ENCODE measurements at places on chromosomes 3 and 15.

DNA sequence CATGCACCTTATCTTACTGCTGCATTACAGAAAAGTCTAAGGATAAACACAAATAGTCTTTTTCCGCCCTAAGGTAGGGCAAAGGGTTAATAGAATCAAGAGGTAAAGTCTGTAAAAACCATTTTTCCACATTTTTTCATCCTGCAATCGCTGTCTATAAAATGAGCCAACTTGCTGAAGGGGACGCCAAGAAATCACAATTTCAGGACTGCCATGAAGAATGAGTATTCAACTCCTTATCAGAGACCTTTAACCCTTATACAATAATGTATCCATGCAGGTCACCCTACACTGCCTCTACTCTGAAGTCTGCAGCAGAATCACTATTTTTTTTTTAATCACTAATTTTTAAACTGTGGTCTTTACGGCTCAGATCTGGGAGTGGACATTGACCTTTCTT lies 1.1 kb upstream of the DNAJC13 start:
- no peak for DNase-seq

DNA sequence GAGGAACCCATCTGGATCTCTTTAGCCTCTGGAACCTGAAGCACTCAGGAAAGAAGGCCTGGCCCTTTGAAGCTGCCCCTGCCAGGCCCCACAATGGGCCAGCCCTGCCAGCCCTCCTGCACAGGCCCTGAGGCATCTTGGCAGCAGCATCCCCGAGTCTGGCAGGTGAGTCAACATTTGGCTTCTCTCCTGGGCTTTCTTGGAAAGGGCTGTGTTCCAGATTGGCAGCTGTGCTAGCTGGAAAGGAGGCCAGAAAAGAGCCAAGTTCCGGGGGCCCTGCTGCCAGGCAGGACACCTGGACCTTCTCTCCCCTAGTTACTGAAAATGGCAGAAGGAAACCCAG lies 187.2 kb downstream of the SHQ1 start:
- DNase-seq = no peak

- DNase-seq = peak; percentile 47
Measured at GRCh38 chr3:188489639-188490405, 335.9 kb downstream of the LPP start.

- DNase-seq = no peak
Measured at GRCh38 chr15:52464478-52464877, 64.2 kb downstream of the MYO5A start.

GRCh38 chr15:31377030-31377429 lies 50.4 kb downstream of the KLF13 start:
- no peak for DNase-seq

- no peak for DNase-seq
Measured at GRCh38 chr3:134342259-134342658, 32.0 kb downstream of the AMOTL2 start.

- no peak for DNase-seq
Measured at GRCh38 chr15:70098153-70098460, 390 bp upstream of the TLE3 start.

- no peak for DNase-seq
Measured at GRCh38 chr3:161894657-161895056, 398.0 kb downstream of the OTOL1 start.

- DNase-seq = no peak
Measured at GRCh38 chr15:68421798-68422402, 10.1 kb downstream of the ITGA11 start.

GRCh38 chr3:24315971-24316370 lies 178.7 kb downstream of the THRB start:
- no peak for DNase-seq

GRCh38 chr3:143668924-143669790 lies 179.1 kb downstream of the SLC9A9 start:
- DNase-seq = no peak

GRCh38 chr15:57728436-57728835 lies 21.9 kb downstream of the POLR2M start:
- DNase-seq = no peak

DNA sequence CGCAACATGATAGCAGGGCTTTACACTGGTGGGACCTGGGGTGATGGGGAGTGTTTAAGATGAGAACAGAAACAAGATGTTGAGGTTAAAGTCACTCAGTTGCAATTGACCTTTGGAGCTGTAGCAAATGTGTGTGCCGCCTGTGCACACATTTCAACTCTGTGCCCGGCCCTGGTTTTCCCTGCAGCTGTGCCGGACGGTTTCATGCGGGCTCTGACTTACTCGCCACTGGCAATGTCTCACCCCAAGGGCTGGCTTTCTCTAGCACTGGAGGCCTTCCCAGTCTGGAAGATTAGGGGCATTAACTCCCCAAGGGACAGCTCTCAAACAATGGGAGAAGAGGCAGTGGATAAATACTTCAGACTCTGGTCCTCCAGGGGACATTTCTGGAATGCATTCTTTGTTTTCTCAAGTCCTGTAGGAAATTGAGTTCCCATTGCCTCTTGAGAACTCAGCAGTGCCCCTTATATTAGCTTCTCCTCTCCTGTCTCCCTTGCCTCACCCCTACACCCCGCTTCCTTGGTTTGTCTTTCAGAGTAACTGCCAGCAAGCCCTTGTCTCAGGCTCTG lies 152.5 kb downstream of the EDEM1 start:
- no peak for DNase-seq

DNA sequence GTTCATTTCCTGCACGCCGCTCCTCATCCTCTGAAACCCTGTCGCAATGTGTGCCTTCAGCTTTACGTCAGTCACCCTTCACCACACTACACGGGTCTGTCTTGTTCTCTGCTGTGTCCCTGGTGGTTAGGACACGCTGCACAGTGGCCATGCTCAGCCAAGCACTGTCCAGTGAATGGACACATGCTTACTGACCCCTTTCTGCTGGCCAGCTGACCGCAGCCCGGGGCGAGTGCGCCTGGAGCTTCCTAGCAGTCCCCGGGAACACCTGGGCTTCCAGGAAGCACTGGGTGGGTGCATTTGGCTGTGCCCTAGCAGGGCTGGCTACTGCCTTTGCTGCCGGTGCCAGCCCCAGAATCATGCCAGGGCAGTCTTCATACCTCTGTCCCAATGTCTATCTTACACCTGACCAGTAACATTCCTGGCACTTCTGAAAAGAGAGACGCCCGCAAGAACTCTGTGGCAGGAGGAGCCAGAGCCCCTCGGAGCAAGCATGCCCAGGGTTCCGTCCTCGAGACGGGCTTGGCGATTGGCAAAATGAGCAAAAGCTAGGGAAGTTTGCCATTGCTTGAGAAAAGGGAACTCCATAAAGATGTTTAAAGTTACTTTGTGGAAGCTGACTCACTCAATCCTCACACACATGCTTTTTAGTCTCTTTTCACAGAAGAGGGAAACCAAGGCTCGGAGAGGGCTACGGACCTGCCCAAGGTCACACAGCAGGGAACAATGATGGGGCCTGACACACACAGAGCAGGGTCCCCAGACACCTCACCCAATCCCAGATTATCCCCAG lies 15.7 kb upstream of the ZXDC start:
- no peak for DNase-seq

- no peak for DNase-seq
Measured at GRCh38 chr3:23646184-23646920, 159.4 kb upstream of the UBE2E1 start.

- no peak for DNase-seq
Measured at GRCh38 chr15:99421172-99421656, 144.6 kb upstream of the MEF2A start.

DNA sequence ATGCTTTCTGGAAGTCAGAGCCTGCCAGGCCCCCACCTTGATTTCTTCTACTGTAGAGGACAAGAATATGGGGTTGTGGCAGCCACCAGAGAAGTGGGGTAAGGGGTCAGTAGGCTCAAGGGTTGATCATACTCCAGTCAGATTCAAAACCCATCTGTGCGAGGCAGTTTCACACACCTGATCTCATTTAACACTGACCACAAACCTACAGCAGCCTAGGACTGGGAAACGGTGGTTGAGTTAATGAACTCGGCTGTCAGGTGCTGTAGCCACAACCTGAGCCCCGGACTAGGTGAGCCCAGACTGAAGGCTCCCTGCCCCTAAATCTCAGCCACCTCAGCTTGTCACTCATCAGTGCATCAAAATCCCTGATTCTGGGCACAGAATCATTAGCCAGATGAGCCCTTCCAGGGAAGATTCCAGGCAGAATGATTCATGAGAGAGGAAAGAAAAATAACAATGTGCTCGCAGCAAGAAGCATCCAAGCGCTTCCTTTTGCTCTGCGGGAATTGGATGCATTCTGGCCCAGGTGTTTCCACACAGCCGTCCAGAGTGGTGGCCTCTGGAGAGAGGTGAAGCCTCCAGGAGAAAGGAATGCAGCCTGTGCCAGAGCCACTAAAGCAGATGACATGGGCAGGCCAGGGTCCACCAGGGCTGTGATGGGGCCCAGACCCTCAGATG lies 102.1 kb downstream of the SRGAP3 start:
- no peak for DNase-seq

DNA sequence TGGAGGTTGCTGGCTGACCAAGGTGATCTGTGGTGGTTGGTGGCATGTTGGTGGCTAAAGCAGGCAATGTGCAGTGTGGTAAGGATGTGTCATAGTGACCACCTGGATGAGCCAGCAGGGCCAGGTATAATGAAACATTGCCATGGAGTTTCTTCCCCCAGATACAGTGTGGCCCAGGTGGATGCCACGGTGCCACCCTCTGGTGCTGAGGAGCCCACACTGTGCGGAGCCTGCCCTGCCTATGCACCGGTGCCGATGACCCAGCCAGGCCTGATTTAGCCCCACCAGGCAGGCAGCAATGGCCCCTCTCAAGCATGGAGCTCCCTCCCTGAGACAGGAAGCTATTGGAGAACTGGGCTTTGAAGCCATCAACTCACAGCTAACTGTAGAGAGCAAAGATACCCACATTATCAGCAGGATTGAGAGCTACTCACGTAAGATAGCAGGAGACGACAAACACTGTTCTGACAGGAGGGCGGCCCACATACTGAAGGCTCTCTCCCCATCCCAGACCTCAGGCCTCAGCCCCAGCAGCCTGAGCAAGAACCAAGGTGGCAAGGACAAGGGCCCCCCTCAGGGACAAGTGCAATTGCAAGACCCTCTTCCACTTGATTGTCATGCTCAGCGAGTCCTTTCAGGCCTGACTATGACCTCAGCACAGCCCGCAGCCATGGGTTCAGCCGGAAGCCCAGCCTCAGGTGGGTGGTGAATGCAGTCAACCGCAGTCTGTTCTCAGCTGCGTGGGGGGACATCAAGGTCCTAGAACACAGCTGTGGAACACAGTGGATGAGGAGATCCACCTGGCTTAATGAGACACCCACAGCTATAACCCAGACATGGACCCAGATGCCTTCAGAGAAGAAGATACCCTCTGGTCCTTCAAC lies 82.8 kb upstream of the CDV3 start:
- no peak for DNase-seq

DNA sequence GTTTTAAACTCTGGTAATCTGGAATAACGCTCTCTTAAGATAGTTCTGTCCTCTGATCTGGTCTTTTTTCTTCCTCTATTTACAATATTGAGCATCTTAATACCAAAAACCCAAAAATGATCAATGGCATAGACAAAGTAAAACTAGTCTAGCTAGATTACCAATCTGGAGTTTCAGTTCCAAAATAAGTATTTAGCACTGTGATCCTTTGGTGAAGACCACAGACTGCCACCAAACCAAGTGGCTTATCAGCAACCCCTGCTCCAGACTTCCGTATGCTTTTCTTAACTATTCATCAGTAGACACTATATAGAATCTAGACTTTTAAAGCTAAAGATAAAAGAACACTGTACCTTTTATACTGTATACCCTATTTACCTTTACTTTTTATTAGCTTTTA lies 35.5 kb upstream of the MAN2C1 start:
- DNase-seq = no peak

All from hematopoietic multipotent progenitor cell treated with erythropoietin and hydrocortisone succinate and interleukin-3 and kit ligand, for 4 days (in vitro differentiated cells).